ENCODE measurements at places on chromosomes 13 and 19.

- DNase-seq: peak; percentile 97
Observed at GRCh38 chr19:15555759-15556633, 47.7 kb downstream of the CYP4F22 start.

- peak; percentile 12 for DNase-seq
Observed at GRCh38 chr19:54803410-54803809, at the start of gene KIR2DL4. Gene KIR2DL4 (plus strand): TSS chr19:54803610. CDS start chr19:54803652, 42 bp downstream.

DNA sequence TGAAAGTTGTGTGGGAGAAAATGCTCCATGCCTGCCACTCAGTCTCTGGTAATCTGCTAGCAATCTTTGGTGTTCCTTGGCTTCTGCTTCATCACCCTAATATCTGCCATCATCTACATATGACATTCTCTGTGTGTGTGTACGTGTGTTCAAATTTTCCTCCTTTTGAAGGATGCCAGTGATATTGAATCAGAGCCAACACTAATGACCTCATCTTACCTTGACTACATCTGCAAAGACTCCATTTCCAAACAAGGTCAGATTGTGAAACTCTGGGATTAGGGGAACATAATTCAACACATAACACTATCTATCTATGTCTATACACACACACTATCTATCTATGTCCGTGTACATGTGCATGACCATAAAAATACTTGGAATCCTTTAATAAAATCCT lies 81.4 kb upstream of the IRS2 start:
- DNase-seq: no peak

DNA sequence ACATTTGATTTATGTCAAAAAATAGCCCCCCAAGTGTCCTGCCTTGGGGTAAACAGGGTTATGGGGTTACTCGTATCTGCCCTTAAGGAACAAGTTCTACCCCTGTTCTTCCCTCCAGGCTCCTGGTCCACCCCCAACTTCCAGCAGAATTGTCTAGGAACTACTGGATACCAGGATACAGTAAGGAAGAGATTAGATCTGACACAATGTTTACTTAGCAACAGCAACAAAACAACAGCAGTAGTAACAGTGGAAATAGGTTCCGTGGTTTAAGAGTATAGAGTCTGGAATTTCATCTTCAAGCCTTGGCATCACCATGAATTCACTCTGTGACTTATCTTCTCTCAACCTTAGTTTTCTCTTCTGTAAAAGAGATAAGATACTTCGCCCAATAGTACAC lies 1.7 kb upstream of the FAM98C start:
- no peak for DNase-seq

DNA sequence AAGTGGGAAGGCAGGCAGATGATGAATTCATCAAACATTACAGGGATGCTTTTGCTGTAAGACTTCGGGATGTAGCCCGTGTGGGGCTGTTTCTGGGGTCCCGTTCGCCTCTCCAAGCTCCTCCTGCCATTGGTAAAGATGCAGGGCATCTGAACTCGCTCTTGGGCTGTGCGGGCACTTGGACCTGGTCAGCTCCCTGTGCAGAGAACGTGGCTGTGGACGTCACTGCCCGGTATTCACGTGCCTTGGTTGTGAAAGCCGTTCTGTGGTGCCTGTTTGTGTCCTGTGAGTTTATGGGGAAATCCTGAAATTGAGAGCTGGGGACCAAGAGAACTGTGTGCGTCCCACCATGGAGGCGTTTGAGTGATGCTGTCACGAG lies 5.4 kb downstream of the TFDP1 start:
- no peak for DNase-seq

DNA sequence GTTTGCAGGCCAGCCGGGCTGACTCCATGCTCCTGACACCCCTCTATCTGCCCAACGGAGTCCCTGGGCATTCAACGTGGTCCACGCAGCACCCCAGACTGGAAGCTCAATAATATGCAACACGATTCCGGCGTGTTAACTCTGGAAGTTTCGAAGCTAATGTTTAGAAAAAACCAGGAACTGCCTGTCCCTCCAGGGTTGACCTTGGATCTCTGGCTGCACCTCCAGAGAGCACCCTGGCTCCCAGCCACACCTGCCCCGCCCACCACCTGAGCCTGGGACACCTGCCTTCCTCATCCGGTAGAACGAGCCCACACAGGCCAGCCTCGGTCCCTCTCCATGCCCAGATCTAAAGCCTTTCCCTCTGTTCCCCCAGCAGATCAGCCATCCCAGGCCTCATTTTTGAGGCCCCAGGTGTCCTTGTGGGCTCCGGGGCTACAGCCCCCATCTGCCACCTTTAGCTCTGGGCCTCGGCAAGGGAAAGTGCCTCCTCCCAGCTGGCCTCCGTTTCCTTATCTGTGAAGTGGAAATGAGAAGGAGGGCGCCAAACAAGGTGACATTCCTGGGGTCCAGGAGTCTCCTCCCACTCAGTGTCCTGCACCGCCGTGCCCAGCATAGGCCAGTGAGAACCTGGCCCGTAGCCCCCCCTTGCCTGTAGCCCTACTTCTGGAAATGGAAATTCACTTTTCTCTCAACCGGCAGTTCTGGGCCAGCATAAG lies 38.7 kb downstream of the KLF2 start:
- no peak for DNase-seq

DNA sequence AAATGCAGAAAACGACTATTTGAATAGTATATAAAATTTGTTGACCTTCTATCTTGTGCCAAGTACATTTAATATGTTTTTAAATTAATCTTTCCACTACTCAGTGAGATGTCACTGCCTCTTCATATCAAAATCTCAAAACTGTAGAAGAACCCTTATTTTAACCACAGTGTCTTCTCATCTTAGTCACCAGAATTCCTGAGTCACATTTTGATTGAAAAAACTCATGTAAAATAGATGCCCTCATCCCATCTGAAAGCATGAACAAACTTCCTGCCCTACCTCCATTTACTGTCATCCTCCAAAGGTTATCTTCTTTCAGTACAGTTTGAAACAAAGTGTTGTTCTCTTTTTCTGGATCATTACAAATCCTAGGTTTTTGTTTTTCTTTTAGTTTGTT lies 1215.4 kb downstream of the PCDH9 start:
- no peak for DNase-seq

DNA sequence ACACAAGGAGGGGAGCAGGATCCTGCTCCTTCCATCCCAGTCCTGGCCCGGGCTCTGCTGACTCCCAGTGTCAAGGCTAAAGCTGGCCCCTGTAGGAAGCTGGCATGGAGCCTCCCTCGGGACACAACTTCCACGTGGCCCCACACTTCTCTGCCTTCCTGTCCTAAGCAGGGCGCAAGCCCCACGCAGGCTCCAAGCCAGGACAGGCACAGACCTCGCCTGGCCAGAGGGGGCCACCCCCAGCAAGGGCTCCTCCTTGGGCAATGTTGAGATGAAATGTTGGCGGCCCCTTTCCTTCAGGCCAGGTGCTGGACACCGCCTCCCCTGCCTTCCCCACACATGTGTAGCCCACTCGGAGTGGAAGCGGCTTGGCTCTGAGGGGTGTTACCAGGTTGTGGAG lies 66.6 kb downstream of the COL4A1 start:
- no peak for DNase-seq

DNA sequence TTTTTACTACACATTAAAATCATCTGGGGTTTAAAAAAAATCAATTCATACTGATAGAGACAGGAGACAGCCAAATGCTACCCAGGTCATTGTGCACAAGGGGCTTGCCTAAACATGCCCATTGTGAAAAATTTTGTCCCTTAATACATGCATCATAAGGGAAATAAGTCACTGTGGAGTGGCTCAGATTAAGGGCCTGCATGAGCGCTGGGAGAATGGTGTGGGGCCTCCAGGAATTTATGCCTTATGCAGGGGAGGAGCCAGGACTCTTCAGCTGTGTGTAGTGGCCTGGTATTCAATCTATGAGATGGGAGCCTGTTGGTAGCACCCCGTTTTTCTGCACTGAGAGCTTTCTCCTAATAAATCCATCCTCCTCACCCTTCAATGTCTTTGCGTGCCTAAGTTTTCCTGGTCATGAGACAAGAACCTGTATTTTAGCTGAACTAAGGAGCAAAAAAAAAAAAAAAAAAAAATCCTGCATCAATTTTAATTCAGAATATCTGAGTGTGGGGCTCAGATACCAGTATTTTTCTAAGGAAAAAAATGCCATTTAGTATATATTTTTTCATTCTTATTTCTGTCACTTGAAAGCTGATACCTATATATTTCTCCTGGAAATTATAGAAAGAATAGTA lies 997.6 kb upstream of the ATXN8OS start:
- no peak for DNase-seq

- no peak for DNase-seq
Observed at GRCh38 chr13:91813253-91813652, 414.8 kb downstream of the GPC5 start.

- no peak for DNase-seq
Observed at GRCh38 chr19:49114630-49115363, 627 bp downstream of the LIN7B start.

DNA sequence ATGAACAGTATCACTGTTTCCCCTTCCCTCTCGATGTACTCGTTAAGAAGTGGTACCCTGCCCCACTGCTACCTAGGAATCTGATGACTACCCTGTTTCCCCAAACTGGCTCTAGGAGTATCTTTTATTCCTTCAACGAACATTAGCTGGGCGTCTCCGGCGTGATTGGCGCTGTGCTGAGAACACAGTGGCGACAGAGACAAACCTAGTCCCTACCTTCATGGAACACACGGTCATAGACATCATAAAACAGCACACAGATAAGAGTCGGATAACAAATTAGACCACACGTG lies 730 bp downstream of the SYMPK start:
- DNase-seq: no peak

Measured in stimulated activated CD8-positive, alpha-beta memory T cell treated with anti-CD3 and anti-CD28 coated beads, Interleukin-7, amount 100 ng/mL, for 1 hour (primary cell).